ENCODE measurements at places on chromosomes 12 and 14.

GRCh38 chr12:96177013-96177412 lies 17.2 kb upstream of the ELK3 start:
- no peak for DNase-seq

- DNase-seq = no peak
These were observed 39.4 kb downstream of the RPS29 start for GRCh38 chr14:49546766-49547165.

DNA sequence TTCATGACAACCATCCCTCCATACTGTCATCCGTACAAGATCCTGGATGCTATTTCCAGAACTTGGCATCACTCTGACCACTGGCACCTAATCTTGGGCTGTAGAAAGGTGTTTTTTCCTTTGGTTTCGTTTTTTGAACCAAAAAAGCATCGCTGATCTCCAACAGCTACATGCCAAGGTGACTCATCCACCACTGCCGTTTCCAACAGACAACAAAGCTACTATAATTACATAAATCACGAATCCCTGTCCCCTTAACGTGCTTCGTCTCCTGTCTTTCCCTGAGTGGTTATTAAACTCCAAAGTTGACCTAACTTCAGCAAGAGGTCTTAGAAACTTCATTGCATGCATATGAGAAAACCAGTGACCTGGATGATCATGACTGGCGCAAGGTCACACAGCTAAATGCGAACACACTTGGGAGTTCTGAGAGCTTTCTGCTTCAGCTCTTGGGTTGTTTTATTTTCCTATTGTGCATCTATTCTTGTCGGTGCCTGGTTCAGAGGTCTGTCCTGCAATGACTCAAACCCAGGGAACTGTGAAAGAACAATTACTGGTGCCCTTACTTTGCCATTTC lies 99.9 kb downstream of the PPM1H start:
- DNase-seq = no peak

DNA sequence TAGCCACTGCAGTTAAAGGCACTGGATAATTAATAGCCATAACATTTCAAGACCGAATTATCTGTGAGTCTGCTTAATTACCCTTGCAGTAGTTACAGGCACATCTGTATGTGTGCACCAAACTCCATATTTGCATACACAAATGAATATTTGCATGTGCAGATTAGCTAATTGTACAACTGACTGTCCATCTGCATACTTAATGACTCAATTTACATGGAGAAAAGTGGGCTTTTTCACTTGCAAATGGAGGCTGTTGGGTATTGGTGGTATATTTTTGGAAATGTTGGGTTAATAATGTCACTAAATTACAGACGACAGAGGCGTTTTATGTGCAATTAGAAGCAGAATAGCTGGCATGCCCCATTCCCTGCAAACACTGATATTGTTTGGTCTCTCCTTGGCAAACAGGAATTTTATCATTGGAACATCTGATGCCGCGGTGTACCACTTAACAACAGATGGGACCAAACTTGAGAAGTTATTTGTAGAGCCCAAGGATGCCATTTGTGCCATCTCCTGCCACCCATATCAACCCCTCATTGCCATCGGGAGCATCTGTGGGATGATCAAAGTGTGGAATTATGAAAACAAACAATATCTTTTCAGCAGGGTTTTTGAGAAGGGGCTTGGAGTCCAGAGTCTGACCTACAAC lies 39.6 kb downstream of the CFAP251 start:
- DNase-seq = no peak

DNA sequence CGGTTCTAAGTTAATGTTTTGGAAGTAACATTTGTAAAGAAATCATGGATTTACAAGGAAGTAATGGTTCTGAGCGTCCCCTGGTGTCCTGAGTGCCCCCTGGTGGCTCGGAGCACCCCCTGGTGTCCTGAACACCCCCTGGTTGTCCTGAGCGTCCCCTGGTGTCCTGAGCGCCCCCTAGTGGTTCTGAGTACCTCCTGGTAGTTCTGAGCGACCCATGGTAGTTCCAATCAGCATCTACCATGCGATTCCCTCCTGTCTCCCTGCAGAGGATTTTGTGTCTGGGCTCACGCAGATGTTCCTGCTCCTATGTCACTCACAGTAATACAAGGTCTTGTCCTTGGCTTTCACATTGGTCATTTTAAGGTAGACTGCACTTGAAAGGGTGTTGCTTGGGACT lies 1352.9 kb downstream of the TMEM121 start:
- DNase-seq = no peak

DNA sequence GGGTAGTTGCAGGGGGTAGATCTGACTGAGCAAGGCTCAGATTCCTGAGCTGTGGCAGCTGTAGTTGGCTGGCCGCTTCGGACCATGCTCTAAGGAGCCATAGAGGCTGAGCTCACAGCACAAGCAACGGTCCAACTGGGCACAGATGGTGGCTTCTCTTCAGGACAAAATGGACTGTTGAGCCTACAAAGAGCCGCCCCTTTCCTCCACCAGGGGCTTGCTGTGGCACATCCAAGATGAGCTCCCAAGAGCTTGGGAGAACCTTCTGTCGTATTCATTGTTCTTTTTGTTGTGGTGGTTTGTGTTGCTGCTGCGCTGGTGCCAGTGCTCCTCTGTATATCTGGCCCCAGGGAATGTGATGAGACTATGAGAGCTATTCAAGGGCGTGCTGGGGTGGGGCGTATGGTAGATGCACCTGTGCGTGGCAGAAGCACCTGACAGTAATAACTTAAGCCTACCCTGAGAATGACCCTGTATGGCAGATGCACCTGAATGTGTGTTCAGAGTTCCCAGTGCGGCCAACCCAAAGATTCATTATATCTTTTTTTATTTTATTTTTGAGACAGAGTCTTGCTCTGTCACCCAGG lies 17.8 kb upstream of the LGALS3 start:
- no peak for DNase-seq

GRCh38 chr12:54936736-54937135 lies 47.8 kb downstream of the TESPA1 start:
- DNase-seq = no peak

DNA sequence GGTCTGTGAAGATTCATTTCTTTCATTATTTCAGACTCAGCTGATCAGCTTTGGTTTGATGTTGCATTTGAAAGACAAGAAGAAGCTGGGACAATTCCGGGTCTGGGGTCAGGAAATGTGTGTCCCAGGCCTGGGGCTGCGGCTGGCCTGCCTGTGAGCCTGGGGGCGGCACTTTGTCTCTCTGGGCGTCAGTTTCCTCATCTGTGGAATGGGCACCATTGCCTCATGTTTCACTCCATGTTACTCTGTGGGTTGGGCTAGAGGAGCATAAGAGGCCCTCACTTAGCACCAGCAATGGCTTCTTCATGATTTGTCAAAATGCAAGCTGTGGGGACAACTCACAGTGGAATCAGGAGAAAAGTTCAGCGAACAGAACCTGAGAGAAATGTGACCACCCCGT lies 570.1 kb downstream of the VRK1 start:
- DNase-seq = no peak

GRCh38 chr12:10700581-10700980 lies 22.5 kb downstream of the YBX3 start:
- no peak for DNase-seq

- DNase-seq = no peak
These were observed 94.0 kb downstream of the BCAT1 start for GRCh38 chr12:24854908-24855307.

DNA sequence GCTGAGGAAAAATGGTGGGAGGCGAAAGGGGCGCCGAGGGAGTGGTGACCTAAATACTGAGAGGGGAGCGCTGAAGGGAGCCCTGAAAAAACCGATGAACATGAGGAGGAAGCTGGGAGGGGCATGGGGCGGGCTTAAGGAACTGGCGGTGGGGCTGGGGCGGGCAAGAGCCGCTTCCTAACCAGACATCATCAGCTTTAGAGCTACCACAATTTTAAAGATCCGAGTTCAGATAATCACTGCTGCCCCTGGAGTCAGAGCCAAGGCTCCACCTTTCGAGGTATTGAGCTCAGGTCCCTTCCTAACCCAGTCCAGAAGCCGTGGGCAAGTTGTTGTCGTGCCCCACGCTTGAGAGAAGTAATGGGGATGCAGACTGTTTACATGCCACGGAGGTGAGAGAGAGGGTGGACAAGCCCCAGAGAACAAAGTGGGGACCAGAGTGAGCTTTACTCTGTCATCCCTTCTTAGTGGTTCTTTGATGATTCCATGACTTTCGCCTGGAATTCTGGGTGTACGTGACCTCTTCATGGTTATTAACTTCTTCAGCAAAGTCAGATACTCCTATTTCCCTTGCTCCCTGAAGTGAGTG lies 393 bp downstream of the ORMDL2 start:
- DNase-seq = no peak

DNA sequence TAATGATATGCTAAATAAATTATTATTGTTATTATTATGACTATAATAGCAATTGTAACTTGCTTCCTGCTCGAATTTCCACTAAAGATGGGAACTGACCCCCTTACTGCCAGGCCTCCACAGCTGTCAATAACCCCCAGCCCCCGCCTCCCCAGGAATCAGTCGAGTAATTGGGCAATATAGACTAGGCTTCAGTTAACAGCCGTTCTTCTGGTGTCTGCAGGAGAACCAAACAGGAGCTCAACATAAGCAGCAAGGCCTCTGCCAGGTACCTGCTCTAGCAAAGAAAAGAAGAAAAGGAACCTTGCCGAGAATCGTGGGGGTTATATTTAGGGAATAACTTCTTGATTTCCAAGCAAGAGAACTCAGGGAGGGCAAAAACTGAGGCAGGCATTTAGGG lies 21.8 kb downstream of the HOXC4 start:
- no peak for DNase-seq
